B cell (primary cell): ENCODE measurements at places on chromosomes 1 and 21. TPM values are rescaled to one million over a fixed set of nuclear protein-coding genes. Genes with fewer than 3 reads are reported as not detected.

TEDDM1 gene
- total RNA-seq: not detected in 2 replicates

LRRIQ3 gene
- total RNA-seq: 1.4 and 2.2 TPM in 2 replicates

CD53 gene
- 490 and 495 TPM in 2 replicates for total RNA-seq

FAM3B gene
- total RNA-seq: not detected in 2 replicates

C1orf116 gene
- total RNA-seq: 0.10 TPM in 1 of 2 replicates, not detected in the other

KLF17 gene
- not detected in 2 replicates for total RNA-seq

RIT1 gene
- 43.4 and 45.7 TPM in 2 replicates for total RNA-seq

LCE3D gene
- not detected in 2 replicates for total RNA-seq

TNFRSF25 gene
- total RNA-seq: 2.6 and 2.7 TPM in 2 replicates

DNA sequence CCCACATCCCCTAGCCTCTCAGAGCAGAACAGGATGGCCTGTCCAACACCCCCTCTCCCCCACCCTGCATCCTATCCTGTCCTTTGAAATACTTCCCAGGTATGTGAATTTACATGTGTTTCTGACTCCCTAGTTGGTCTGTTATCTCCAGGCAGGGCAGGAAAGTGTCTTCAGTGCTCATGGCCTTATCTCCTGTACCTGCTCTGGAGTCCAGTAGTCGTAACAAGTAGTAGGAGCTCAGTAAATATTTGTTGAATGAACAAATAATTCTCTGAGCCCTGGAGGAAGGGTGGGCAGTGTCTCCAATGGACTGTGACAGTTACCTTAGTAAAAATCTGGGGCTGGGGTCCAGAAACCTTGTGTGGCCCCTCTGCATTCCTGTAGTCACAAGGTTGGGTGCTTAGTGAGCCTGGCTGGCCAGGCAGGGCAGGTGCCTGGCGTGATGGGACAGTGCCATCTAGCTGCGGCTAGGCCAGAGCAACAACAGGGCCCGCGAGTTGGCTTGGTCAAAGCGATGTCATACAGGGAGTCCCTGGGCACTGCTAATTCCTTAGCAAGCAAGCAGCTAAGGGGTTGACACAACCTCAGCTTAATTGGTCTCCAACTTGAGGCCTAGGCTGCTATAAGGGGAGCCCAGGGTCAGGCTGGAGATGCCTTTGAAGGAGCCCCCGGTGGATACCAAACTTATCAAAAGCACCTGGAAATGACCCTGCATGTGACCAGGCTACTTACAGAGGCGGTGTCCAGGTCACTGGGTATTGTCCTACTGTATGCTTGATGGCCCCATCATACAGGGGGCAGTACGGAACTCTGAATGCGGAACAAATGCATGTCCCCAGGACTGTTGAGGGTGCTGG lies 89.0 kb upstream of the PPM1J start:
- DNase-seq: peak; percentile 58
- no peaks in the 10 kb centered on the region for H3K4me1 ChIP-seq
- no peak overlapping the region for H3K4me3 ChIP-seq
- no peak overlapping the region for H3K27ac ChIP-seq

GRCh38 chr1:116076831-116077230 lies 34.4 kb upstream of the MAB21L3 start:
- no peak for DNase-seq
- H3K27me3 ChIP-seq: no peaks in the 10 kb centered on the region
- H3K4me3 ChIP-seq: no peak overlapping the region

DNA sequence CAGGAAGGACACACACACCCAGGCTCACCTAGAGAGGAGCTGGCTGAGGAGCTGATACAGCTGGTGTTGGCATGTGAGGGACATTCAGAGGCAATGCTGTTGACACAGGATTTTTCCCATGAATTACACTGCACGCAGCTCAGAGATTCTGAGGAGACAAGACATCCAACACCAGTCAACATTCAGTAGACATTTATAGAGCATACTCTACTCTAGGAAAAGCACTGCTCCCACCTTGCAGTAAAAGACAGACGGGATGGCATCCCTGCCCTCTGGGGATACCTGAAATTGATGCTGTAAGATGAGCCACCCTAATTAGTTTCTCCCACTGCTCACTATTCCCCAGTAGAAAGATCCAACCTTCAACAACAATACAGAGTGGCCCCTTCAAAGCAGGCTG lies 5.1 kb downstream of the LYPD8 start:
- no peak for DNase-seq
- no peak overlapping the region for H3K27ac ChIP-seq
- no peaks in the 10 kb centered on the region for H3K4me1 ChIP-seq
- no peaks in the 10 kb centered on the region for H3K27me3 ChIP-seq
- H3K4me3 ChIP-seq: no peak overlapping the region

DNA sequence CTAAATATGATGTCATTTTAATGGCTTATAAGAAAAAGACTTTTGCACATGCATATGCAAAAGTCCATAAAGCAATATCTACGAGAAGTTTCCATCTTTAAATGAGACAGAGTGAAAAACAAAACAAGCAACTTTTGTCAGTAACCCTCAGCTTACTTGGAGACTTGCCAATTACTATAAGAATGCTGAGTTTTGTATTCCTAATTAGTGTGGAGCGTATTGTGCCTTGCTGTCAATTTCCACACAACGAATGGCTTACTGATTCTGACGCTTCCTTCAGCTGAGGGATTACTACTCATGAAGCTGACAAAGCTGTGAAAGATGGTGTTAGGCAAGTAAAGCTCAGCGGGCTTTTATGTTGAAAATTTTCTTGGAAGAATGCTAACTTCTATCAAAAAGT lies 440.4 kb upstream of the ADAMTS5 start:
- H3K4me1 ChIP-seq: no peaks in the 10 kb centered on the region
- DNase-seq: no peak
- no peak overlapping the region for H3K27ac ChIP-seq
- no peaks in the 10 kb centered on the region for H3K36me3 ChIP-seq

DNA sequence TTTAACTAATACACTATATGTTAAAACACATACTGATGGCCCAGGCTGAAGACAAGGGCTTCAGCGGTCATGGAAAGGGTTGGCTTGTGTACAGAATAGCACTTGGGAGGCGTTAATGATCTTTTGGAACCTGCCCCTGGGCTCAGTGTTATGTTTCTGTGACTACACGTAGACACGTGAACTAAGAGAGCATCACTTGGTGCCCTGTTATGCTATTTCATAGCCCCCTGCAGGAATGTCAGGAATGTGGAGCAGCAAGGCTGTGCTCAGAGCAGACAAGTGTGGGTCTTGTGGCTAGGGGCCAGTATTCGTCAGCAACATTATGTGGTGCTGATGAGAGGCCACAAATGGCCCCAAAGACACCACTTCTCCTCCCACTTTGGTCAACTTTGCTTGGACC lies 132.4 kb downstream of the MAP3K21 start:
- H3K4me3 ChIP-seq: no peak overlapping the region
- H3K27me3 ChIP-seq: no peaks in the 10 kb centered on the region
- no peak for DNase-seq
- no peak overlapping the region for H3K27ac ChIP-seq
- no peaks in the 10 kb centered on the region for H3K4me1 ChIP-seq

GRCh38 chr1:44799770-44800584 lies at the start of gene PLK3:
PLK3 (plus strand) TSS chr1:44800377; CDS start chr1:44800464, 87 bp downstream.
- peak within 1 kb of the TSS; percentile 61 for H3K4me3 ChIP-seq
- H3K27me3 ChIP-seq: no peaks in the 10 kb centered on the region
- H3K4me1 ChIP-seq: peaks cover 16% of the 10 kb centered on the region
- peaks cover 13% of the 10 kb centered on the region for H3K36me3 ChIP-seq
- H3K27ac ChIP-seq: peak within 1 kb of the TSS; percentile 84

- H3K4me3 ChIP-seq: no peak overlapping the region
- H3K4me1 ChIP-seq: no peaks in the 10 kb centered on the region
- no peaks in the 10 kb centered on the region for H3K27me3 ChIP-seq
- H3K27ac ChIP-seq: peak overlapping the region; percentile 15
Measured at GRCh38 chr1:193211539-193211938, 25.1 kb upstream of the B3GALT2 start.

GRCh38 chr1:206005234-206005633 lies 2.0 kb upstream of the RAB7B start:
- DNase-seq: no peak
- no peaks in the 10 kb centered on the region for H3K36me3 ChIP-seq
- no peaks in the 10 kb centered on the region for H3K4me1 ChIP-seq
- no peak overlapping the region for H3K27ac ChIP-seq
- no peaks in the 10 kb centered on the region for H3K27me3 ChIP-seq

- no peak overlapping the region for H3K4me3 ChIP-seq
- no peak overlapping the region for H3K27ac ChIP-seq
- peaks cover 6% of the 10 kb centered on the region for H3K27me3 ChIP-seq
- no peaks in the 10 kb centered on the region for H3K4me1 ChIP-seq
Measured at GRCh38 chr1:178275553-178275952, 181.6 kb downstream of the RASAL2 start.

DNA sequence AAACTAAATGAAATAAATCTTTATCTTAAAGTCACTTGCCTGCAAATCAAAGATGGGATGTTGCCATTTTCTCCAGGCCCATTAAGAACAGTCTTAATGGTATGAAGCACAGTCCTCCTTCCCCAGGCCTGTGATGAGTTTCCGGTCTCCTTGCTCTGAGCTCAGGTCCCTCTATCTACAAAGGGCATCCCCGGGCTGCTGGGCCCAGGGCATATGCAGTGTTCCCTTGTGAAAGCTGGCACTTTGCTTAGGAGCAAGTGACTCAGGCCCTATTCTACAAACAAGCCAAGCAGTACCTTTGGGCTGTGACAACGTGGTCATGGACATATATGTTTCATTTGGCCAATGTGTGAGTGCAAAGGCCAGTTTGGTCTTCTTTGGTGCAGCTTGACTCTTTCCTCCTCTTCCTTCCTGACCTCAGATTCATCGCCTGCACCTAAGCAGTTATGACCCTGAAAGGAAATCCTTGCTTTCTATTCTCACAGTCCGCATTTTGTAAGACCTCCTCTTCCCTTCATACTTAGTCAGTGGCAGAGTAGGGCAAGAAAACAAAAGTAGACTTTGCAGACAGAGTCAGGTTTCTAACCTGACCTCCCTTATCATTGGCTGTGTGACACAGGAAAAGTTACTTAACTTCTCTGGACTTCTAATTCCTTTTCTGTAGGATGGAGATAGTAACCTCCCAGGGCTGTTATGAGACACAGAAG lies 109.5 kb downstream of the ERG start:
- H3K27ac ChIP-seq: no peak overlapping the region
- no peaks in the 10 kb centered on the region for H3K27me3 ChIP-seq
- no peak for DNase-seq
- no peak overlapping the region for H3K4me3 ChIP-seq
- no peaks in the 10 kb centered on the region for H3K36me3 ChIP-seq
